ENCODE measurements at places on chromosomes 7 and 10.

DNA sequence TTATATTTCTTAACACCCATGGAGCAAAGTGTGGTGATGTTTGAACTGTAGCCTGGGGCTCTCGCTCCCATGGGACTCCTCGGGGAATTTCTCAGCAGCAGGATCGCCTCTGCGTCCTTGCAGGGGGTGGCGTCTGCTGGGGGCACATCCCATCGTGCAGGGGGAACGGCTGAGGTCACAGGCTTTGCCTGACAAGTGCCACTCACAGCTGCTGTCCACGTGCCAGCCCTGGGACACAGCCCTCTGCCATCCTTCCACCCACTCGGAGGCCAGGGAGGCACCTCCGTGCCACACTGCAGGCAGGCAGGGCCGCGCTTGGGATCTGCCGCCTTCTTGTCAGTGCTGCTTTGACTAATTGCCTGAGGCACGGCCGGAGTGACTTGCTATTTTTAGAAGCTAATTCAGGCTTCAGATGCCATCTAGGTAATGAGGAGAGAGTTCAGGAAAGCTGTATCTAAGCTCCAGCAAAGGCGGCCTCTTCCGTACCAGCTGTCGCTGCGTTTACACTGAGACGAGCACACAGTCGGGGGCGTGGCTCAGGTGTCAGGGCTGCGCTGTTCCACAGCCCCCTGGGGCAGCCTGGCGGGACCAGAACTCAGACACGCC is 45.7 kb downstream of the PITRM1 start:
- no peak for DNase-seq

GRCh38 chr7:11335947-11336346 is 362.3 kb downstream of the PHF14 start:
- no peak for DNase-seq

DNA sequence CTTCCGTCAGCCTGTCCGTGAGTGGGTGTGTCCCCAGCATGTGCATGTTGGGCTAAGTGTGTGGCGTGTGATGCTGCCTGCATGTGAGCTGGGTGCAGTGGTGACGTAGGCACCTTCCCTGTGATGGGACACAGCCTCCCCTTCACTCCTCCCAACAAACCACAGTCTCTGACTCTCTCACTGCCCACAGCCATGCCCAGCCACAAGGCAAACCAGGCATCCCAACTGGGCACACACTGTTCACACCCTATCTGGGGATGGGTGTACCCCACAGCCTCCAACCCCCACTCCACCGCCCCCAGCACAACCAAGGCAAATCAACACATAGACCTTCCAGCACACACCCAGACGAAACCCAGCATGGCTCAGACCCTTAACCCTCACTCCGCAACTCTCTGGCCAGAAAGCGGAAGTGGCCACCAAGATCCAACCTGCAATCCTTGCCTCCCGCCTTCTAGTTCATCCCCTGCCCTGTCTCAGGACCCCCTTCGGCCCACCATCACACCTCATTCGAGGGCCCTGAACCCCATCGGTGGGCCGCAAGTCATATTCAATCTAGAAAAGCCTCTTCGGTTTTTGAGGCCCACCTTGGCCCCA is 10.4 kb downstream of the PSD start:
- DNase-seq: peak; percentile 43

GRCh38 chr7:98985945-98986344 is 107.6 kb downstream of the TRRAP start:
- DNase-seq: no peak

- DNase-seq: peak; percentile 36
Measured at GRCh38 chr7:6705959-6706665, 635 bp downstream of the ZNF12 start.

- no peak for DNase-seq
Measured at GRCh38 chr10:97157578-97158095, 28.1 kb downstream of the SLIT1 start.

DNA sequence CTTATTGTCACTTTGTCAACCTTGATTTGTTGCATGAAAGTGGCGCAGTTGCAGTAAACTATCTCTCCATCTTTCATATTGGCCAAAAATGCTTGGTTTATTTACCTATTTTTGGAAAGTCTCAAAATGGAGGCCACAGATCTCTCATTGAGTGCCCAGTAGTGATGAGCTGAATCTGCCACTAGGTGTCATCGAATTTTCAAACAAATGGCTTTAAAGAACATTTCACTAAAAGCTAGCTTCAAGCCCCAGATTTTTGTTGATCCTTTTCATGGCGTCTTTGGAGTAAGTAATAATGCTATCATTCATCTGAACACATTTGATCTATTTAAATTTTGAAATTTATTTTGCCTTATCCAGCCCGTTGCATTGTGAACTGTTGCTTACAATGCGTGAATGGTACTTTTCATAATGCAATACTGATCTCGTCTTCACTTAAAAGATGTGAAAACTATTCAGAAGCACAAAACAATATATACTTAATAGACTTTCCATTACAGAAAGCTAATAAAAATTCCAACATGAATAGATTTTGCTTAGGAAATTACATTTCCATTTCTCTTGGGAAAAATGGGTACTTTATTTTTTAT is 236.2 kb downstream of the DNAJB9 start:
- DNase-seq: peak; percentile 22

DNA sequence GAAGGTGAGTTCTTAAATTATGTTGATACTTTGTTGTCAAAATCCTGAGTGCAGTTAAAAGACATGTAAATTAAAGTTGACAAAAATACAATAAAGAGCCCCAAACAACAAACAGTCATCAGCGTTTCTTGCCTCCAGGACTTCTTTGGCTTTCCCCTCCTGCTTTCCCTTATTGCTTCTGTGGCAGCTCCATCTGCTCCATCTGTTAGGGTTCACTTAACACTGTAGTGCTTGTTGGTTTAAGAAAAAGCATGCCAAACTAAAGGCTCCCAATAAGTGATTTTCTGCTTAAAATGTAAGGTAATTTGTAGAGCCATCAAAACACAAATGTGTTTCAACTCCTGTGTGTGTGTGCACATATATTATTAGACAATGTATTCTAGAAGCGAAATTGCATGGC is 254.3 kb upstream of the GNAI1 start:
- no peak for DNase-seq

GRCh38 chr10:53022611-53023088 is 250.1 kb upstream of the MBL2 start:
- DNase-seq: no peak

GRCh38 chr7:117873310-117874190 is at the start of gene CTTNBP2:
Gene CTTNBP2 (minus strand): TSS chr7:117873441. CDS start chr7:117873415, 26 bp downstream.
- peak; percentile 41 for DNase-seq

GRCh38 chr10:119640875-119641526 is 10.2 kb upstream of the BAG3 start:
- no peak for DNase-seq

DNA sequence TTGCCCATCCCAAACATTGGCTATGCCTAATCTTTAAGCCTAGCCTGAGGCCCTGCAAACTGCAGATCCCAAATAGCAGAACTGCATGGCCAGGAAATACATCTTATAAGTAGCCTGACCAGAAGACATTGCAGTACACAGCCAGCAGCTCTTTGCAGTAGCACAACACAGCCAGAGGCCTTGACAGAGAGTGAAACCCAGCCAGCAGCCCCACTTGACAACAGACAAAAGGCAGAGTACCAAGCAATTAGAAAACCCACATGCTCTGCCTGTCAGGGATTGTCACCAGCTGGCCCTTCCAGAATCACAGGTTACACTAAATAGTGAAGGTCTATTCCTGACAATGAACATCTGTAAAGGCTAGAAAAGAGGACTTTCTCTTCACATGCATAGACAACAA is 242.8 kb upstream of the TMEM72 start:
- DNase-seq: no peak

DNA sequence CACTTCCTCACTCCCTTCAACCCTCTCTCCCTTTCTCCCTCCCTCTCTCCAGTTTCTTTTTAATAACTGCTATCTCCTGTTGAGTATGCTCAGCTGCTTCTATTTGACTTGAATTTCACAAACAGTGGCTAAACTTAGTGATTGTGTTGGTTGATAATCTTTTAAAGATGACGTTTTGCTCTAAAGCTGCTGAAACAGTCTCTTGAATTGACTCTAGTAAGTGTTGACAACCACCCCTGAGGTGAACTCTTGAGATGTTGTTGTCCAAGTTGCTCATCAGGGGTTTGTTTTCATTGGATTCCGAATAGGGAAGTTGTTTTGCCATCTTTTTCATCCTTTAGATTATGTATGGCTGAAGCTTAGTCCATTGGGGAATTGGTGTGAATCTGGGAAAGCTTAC is 176.2 kb downstream of the TWIST1 start:
- DNase-seq: peak; percentile 51

DNA sequence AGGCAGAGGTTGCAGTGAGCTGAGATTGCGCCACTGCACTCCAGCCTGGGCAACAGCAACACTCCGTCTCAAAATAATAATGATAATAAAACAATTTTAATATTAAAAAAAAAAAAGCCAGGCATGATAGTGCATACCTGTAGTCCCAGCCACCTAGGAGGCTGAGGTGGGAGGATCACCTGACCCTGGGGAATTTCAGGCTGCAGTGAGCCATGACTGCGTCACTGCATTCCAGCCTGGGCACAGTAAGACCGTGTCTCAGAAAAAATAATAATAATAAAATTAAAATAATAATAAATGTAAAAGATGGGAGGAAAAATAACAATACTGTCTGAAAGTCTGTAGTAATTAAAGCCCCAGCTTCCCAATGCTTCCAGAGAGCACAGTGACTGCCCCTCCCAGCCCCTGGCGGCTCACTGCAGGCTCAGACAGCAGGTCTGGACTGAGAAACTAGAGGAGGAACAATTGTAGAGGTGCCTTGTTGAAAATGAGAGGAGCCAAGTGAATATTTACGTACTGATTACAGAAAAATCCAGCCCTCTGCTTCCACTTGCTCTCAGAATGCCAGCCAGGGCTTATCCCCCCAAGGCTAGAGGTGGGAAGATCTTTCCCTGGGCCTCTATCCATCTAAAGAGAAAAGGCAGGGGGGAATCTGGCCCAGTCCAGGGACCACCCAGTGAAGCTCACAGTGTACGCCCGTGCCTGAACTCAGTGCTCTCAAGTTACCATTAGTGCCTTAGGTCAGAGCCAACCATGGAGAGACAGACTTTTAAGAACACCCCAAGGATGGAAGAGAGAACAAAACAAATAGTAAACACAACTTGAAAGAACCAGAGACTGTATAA is 112.8 kb downstream of the PARD3 start:
- no peak for DNase-seq

DNA sequence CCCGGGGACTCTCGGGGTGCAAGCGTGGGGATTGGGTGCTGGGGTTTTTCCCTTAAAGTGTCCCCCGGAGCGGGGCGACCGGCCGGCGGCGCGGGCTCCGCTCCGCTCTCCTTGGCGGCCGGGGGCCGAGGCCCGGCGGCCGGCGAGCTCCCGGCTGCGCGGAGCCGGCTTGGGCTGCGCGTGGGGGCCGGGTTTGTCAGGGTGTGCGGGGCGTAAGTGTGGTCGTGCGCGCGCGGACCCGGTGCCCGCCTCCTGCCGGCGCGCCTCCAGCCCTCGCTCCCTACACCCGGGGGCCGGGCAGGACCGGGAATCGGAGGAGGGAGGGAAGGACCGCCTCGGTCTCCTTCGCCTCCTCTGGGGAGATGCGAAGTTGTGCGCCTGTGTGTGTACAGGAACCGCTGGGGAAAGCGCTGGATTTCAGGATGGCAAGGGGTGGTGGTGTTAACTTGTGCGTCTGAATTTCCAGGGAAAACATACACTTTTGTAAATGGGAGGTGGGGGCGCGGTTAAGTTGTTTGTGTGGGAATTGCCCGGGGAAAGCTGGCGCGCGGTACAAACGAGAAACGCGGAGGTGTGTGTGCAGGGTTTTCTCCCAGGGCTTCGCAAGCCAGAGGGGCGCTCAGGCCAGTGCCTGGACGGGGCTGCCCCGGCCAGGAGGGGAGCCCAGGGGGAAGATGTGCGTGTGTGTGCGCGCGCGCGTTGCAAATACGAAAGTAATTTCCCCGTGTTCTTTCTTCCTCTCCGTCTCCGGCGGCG is 737 bp downstream of the ZMIZ1 start:
- DNase-seq: no peak

DNA sequence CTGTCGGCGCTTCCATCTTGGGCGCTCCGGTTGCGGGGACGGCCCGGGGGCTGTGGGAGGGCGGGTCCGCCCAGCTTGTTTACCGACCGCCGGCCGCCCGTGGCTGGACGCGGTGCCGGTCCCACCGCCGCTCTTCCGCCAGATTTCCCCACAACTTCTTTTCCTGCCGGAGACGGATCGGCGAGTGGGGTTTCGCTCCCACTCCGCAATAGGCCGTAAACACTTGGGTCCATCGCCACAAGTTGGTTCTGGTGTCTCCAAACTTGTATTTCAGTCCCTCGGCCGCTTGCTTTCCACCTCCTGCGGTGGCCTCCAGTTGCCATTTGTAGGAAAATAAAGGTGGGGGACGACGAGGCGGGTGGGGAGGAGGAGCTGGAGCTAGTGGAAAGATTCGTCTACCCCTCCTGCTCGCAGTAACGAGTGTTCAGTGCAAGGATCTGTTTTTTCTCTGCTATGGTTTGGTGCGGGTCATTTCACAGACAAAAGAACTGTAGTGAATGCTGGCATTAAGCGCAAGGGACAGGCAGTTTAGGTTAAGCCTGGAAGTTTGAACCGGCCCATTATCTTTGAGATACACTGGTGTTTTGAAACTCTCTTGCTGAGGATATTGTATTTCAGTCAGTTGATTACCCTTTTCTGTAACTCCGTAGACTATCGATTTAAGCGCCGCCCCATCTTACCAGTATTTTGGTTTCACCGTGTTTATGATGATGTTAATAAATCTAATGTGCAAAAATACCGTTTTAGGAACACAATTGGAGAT is 24.3 kb upstream of the ZRANB1 start:
- DNase-seq: peak; percentile 28
